ENCODE measurements at places on chromosomes 2 and 18.

- DNase-seq, result no peak
These were observed 21.6 kb downstream of the CIB4 start for GRCh38 chr2:26619521-26619951.

DNA sequence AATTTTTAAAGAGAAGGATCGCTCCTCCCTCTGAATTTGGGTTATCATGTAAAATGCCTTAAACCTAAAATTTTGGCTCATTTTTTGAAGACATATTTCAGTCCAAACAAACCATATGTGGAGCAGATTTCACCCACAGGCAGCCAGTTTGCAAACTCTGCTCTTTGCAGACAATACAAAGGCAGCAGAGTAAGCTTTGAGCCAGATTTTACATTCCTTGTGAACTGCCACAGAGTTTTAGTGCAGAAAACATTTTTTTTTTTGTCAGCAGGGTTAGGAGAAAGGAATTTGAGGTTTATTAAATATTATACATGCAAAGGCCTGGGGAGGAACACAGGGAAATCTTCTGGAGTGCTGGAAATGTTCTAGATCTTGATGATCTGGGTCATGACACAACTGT is 171.9 kb upstream of the FN1 start:
- DNase-seq, result no peak

DNA sequence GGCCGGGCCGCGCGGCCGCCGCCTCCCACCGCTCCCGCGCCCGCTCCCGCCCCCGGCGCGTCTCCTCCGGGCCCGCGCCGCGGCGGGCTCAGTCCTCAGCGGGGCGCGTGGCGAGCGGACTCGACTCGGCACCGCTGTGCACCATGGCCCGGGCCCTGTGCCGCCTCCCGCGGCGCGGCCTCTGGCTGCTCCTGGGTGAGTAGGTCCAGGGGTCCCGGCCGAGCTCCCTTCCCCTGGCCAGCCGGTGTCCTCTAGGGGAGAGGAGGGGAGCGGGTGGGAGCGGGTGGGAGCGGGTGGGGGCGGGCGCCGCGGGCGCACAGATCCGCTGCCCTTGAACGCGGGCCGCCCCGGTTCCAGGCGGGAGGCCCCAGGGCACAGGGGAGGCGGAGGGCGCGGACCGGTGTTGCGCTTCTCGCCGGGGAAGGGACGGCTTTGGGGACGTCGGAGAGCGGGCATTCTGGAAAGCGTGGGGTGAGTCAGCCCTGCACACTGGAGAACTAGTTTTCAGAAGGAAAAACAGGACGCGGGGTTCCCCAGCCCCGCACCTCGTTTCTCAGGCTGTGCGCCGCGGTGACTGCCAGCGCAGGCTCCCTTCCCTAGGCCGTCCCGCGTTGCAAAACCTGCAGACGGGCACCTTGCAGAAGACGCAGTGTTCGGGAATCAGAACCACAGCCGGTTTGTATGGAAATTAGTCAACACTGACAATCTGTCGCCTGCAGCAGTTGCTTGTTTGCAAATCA is at the start of gene RAMP1:
Gene RAMP1, plus strand, starts transcription at position 91 of the 740 bp plus-strand sequence. Its CDS starts 53 bp downstream, at position 144.
- no peak for DNase-seq

DNA sequence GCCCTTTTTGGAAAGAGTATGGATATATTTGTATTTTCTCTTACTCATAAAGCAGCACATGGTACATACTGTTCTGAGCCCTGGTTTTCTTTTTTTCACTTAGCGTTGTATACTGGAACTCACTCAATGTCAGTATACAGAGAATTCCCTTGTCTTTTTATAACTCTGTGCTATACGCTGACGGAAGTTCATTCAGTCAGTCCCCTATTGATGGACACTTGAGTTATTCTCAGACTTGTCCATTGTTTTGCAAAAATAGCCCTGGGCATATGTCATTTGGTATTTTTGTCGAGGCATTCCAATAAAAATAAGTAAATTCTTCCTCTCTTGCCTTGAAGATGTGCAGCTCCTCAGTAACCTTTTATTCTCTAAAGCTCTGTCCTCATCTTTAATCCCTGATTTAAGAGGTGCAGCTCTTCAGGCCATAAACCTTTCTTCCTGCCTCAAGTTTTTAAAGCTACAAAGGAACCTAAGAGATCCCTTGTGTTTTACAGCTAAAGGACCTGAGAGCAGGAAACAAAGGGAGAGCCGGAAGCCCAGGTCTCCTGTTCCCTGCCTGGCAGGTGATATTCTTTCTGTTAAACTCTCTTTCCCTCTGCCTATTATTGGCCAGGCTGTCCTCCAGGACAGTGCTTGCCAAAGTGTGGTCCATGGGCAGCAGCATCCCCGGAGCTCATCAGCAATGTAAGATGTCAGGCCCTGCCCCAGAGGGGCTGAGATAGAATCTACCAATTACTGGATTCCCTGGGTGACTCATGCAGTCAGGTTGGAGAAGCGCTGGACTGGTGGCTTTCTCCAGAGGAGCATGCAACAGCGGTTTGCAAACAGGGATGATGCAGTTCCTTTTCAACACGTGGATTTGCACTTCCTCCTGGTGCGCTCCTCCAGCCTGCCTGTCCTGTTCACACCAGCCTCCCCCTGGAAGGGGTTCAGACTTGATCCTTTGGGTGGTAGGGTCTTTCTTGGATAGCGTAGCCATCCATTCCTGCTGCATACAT is 158.0 kb downstream of the NEDD4L start:
- DNase-seq, result no peak

- no peak for DNase-seq
These were observed 328.5 kb upstream of the FANCL start for GRCh38 chr2:58569475-58570185.

DNA sequence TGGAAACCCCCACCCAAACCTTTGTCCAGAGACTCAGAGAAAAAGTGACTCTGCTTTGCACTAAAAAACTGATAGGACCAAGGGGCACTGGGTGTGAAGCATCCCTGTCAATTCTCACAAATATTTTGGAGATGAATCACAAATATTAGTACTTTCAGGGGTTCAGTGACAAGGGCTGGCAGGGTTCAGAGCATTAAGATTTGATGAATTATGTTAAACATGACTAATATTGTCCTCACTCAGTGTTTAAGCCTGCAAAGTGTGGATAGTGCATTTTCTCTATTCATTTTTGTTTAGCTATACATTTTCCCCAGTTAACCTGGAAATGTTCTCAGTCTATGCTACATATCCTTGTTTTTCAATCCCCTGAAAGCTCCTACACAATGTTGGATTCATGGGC is 65.3 kb upstream of the CCDC68 start:
- DNase-seq, result no peak

DNA sequence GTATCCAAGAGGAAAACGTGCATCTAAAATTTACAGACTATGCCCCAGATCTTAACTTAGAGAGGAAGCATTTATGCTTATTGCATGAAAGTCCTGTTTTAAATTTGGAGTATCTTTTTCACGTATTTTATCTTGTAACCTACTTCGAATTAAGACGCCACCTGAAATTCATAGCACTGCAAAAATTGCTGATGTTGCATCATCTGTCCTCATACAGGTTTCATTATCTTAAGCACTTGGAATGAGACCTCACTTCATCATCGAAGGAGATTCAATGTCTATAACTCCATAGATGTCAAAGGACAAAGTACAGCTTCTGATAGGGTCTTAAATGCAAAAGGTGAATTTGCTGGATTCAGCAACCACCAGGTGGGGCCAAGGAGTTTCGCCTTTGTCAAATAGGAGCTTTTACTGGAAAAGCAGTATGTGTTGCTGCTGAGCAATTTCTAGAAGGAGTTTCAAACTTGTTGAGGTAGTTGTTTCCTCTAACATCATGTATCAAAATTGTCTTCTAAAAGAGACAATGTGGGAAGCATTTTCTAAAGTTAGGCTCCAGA is 106.4 kb upstream of the CCDC85A start:
- no peak for DNase-seq

DNA sequence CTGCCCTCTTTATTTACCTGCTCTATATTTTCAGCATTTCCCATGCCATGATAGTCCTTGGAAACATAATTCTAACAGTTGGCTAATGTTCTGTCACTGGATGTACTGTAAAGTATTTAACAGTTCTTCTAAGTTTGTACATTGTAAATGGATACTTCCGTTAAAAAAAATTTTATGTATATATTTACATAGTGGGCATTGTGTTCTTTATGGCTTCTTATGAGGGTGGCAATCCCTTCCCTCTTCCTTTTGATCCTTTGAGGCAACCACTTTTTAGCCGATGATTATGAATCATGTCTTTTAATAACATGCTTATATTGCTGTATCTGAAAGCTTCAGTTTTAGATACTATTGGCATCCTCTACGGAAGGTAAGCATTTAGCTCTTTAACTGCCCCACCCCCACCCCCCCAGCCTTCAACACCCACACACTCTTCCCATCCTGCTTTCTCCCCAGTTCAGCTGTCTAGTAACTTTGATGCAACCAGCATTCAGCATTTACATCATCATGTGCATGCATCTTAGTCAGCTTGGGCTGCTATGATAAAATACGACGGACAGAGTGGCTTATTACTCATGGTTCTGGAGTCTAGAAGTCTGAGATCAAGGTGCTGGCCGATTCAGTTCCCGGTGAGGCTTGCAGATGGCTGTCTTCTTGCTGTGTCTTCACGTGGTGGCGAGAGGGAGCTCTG is 21.0 kb upstream of the EDAR start:
- no peak for DNase-seq

DNA sequence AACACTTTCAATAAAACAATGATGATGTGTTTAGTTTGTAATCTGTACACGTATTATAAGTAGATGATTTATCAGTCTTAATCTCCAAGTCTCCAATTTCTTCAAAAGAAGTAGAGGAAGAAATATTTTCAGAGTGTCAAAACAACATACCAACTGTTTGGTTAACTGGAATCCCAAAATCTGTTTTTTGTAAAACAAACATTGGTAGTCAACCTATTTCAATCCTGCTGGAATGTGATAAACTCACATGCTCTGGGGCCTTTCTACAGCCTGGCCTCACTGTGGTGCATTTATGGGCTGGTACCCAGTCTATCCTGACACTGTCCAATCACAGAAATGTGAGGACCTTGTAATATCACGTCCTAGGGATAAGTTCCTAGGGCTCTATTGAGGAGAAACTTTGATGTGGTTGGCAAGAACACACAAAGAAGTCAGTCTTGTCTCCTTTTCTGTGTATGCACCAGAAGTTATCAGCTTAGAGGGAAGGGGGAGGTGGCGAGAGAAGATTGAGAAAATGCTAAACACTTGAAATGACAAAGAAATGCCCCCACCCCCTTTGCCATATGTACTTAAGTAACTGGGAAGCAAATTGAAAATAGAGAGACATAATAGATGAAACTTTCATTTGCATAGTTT is 47.2 kb downstream of the PRKRA start:
- no peak for DNase-seq
